ENCODE measurements at places on chromosomes 11 and 22.

GRCh38 chr22:41975299-41976069 lies 6.2 kb downstream of the SEPTIN3 start:
- no peak for DNase-seq

- no peak for DNase-seq
These were observed 14.3 kb upstream of the CREB3L1 start for GRCh38 chr11:46263120-46263519.

DNA sequence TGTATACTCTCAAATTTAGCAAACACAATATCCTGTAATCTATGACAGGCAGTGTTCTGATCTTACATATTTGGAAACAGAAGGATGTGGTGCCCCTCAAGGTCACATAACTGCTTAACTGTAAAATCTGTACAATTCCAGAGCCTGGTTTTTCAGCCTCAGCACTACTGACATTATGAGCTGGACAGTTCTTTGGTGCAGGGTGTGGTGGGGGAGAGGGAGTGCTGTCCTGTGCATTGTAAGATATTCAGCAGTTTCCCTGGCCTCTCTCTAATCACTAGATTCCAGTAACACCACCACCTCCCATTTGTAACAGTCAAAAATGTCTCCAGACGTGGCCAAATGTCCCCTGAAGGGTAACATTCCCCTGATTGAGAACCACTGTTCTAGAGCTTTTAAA lies 1.8 kb upstream of the OR5B21 start:
- no peak for DNase-seq

GRCh38 chr11:77384571-77384970 lies 83.1 kb upstream of the GDPD4 start:
- DNase-seq, result no peak

GRCh38 chr22:19631899-19632667 lies 82.2 kb upstream of the SEPTIN5 start:
- DNase-seq, result peak; percentile 67

DNA sequence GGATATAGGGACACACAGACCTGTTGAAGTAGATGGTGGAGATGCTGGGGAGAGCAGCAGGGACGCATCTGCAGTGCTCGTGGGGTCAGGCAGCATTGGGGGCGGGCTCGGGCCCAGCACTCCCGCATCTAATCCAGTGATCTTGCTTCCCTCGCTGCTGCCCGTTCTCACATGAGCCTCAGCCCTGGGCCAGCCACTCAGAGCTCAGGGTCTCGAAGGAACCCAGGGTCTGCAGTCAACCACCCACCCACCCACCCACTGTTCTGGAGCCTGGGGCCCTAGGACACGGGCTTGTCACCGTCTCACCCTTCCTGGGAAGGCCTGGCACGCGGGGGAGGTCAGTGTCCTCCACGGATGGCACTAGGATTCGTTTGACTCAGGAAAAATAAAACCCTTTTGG lies 406.0 kb downstream of the TBC1D22A start:
- DNase-seq, result no peak

- no peak for DNase-seq
These were observed 13.6 kb upstream of the CDC42EP1 start for GRCh38 chr22:37546437-37547250.

DNA sequence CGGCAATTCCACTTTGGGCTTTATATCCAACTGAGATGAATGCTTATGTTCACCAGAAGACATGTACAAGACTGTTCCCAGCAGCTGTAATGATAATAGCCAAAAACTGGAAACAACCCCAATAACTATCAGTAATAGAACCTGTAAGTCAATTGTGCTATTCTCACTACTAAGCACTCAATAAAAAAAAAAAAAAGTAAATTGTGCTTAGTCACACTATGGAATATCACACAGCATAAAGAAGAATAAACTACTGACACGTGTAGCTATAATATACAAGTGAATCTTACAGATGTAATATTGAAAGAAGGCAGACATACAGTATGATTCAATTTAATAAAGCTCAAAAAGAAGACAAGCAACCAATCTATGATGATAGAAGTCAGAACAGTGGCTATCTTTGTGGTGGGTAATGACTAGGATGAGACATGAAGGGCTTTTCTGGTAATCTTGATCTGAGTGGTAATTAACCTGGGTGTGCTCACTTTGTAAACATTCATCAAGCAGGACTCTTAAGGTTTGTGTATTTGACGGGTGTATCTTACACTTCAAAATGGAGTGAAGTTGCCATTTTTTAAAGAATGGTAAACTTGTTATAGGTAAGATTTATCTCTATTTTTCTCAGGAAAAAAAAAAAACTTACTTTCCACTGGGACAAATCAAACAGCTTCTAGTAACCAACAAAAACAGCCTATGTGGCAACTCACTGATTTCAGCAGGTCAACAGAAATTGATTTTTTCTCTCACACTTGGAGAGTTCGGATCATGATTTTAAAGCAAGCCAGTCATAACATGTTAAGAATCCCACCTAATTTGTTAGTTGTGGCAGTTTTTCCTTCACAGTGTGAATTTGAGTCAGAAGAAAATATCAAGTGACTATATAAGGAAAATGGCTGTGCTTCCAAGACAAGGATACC lies 84.2 kb downstream of the CCDC83 start:
- DNase-seq, result no peak

GRCh38 chr22:20062043-20062765 lies 17.8 kb upstream of the DGCR8 start:
- DNase-seq, result no peak

DNA sequence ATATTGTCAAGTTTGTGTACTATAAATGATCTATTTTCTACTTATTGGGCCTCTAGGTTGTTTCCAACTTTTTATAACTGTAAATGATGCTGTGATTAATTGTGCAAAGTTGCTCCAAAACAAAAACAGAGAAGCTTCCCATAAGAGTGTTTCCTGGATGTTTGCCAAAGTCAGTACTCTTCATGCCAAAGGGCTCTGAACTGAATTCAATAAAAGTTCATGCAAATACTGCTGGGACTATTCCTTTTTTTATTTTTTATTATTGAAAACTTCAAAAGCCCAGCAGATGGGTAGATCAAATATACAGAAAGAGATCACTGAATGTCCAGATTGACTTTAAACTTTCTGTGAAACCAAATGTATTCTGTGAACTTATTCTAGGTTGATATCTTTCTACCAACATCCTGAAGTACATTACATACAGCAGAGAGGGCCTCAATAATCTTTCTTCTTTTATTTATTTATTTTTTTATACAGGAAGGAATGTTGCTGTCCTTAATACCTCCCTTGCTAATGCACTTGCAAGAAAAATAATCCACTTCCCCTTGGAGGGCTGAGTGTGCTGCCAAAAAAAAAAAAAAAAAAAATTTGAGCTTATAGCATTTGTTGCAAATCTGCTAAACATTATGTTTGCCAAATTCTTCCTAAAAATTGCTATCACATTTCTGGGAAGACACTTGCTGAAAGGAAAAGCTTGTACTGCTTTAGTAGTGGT lies 53.0 kb downstream of the CTSC start:
- DNase-seq, result no peak

- no peak for DNase-seq
These were observed 6.0 kb downstream of the ELF5 start for GRCh38 chr11:34507610-34508009.

DNA sequence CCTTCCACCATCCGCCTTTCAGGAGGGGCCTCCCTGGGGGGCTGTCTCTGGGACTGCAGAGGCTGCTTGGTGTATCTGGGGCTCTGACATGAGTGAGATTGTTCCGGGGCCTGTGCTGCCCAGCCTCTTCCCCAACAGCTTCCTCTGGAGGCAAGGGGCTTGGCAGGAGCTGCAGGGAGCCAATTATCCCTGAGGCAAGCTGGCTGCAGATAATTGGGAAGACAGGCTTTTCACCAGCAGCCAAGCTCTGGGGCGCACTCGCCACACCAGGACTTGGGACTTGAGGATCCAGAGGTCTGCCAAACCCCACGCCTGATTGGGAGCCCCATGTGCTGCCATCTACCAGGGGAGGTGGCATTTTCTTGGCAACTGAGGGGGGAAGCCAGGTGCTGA lies 15.6 kb upstream of the RTN4R start:
- DNase-seq, result no peak
